NK-92 treated with Interleukin-12 subunit alpha and Interleukin-12 subunit beta, amount 100 ng/mL, for 24 hours (cell line): ENCODE measurements at places on chromosomes 1 and 21.

- DNase-seq: no peak
Measured at GRCh38 chr1:24749886-24750285, 4.6 kb downstream of the CLIC4 start.

- no peak for DNase-seq
Measured at GRCh38 chr21:19590044-19590443, 1186.5 kb upstream of the TMPRSS15 start.

DNA sequence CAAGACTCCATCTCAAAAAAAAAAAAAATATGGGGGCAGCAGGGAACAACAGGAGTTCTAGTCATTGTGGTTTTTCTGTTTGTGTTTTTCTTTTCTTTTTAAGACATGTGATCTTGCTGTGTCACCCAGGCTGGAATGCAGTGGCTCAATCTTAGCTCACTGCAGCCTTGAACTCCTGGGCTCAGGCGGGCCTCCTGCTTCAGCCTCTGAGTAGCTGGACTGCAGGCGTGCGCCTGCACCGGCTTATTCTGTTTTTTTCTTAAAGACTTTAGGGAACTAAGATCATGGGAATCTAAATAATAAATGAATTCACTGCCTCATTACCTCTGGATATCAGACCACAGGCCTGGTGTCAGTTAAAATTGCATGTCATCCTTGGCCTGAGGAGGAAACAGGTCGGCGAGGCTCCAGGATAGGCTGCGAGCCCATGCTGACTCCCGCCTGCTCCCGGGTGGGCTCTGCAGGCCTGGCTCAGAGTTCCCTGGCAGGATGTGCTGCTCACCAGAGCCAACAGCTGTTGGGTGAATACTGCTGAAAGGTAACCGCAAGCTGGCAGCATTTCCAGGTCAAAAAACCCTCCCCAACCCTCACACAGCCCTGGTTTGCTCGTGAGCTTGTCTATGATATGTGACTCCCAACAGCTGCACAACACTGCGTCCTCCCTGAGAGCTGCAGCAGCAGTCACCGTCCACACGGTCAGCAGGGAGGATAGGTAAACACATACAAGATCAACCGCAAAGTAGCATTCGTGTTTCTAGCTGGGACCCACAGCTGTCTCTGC lies 58.1 kb downstream of the SCCPDH start:
- DNase-seq: no peak

DNA sequence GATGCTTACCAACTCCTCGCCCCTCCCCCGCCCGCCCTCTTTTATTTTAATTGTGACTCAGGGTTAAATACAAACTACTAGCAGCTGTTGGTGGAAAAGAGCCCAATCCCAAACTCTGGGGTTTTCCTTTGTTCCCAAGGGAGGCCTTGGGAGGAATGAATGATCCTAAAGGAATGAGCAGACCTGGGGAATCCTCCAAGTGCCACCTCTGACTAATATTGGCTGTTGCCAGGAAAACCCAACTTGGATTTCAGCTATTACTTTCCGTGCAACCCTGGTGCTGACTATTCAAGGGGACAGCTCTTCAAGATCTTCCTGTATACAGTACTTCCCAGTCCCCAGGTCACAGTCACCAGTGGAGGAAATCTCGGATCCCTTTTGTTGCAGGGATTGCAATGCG lies 1.3 kb upstream of the S100A10 start:
- DNase-seq: no peak

- no peak for DNase-seq
Measured at GRCh38 chr1:29470087-29470787, 233.9 kb downstream of the PTPRU start.

DNA sequence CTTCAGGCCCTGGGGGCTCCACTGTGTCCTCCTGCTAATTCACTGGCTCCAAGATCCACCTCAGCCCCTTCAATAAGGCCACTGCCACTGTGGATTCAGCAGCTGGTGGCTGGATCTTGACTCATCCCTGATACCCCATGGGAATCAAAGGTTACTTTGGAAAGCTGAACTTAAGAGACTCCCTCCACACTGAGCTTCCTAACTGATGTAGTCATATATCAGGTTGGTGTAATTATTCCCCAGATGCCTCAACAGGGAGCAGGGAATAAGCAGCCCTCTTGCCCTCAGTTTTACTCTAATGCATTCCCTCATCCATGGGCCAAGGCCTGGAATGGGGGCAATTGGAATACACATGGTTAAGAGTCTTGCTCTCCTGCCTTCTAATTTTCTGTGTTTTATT lies 164.6 kb downstream of the FASLG start:
- no peak for DNase-seq

DNA sequence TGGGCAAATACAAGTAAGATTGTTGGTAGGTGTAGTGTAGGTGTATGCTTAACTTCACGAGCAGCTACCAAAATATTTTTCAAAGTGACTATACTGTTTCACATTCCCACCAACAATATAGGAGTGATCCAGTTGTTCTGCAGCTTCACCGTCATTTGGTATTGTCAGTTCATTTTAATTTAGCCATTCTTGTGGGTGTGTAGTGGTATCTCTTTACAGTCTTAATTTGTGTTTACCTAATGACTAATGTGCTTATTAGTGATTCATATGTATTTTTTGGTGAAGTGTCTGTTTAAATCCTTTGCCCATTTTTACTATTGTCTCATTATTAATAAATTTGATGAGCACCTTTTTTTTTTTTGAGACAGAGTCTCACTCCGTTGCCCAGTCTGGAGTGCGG lies 35.4 kb downstream of the RCSD1 start:
- no peak for DNase-seq

GRCh38 chr1:76680651-76681050 lies 186.6 kb upstream of the ST6GALNAC5 start:
- no peak for DNase-seq

DNA sequence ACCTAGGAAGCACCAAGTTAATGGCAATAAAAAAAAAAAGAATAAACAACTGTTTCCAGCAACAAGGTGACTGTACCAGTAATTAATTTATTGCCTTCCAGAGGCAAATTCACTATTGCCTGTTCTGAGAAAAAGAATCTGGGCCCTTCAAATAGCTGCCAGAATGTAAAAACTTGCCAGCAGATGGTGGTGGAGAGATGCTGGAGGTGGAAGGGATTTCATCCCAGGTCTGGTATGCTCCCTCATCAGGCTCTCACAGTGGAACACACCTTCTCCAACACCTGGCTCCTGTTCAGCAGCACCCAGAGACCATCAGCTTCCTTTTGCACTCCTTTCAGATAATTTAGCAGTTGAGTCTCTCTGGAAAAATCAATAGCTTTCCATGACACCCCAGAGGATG lies 792.9 kb upstream of the ADAMTS5 start:
- DNase-seq: no peak

DNA sequence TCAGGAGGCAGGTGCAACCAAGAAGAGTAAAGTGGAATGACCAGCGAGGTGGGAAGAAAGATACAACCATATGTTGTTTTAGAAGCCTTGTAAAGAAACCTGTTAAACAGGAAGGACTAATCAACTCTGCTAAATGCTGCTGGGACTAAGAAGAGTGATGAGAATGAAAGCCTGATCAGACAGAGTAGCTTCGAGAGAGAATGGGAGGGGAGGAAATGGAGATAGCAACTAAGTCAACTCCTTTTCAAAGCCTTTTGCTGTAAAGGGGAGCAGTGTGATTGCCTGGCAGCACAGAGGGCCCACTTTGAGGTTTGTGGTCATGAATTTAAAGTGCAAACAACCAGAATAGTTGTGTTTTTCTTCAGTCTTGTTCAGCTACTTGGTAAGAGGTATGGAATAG lies 31.4 kb downstream of the SLC30A7 start:
- DNase-seq: no peak

- DNase-seq: no peak
Measured at GRCh38 chr1:19737104-19737825, 62.5 kb downstream of the TMCO4 start.

- DNase-seq: no peak
Measured at GRCh38 chr1:230215529-230215928, 148.5 kb downstream of the GALNT2 start.

GRCh38 chr1:60697204-60697994 lies 385.0 kb upstream of the NFIA start:
- DNase-seq: no peak

- DNase-seq: no peak
Measured at GRCh38 chr21:17428484-17428869, 84.4 kb upstream of the CXADR start.

DNA sequence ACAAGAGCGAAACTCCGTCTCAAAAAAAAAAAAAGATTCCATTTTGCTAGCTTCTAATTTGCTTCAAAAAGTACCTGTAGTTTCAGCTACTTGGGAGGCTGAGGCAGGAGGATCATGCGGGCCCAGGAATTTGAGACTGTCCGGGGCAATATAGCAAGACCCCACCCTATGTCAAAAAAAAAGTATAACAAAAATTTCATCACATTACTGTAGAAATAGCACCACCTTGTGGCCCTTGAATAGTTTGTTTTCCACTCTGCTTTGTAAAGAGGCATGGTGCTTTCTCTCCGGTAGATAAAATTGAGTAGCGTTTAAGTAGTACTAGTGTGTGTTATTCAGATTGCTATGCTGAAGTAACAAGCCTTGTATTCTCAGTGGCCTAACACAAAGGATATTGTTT lies 18.2 kb upstream of the MSTO1 start:
- DNase-seq: no peak

GRCh38 chr21:34305605-34306604 lies 57.9 kb upstream of the KCNE2 start:
- no peak for DNase-seq

GRCh38 chr1:63780565-63780964 lies 6.7 kb downstream of the ROR1 start:
- no peak for DNase-seq

- peak; percentile 19 for DNase-seq
Measured at GRCh38 chr1:179079113-179079761, 2.6 kb upstream of the TOR3A start.

DNA sequence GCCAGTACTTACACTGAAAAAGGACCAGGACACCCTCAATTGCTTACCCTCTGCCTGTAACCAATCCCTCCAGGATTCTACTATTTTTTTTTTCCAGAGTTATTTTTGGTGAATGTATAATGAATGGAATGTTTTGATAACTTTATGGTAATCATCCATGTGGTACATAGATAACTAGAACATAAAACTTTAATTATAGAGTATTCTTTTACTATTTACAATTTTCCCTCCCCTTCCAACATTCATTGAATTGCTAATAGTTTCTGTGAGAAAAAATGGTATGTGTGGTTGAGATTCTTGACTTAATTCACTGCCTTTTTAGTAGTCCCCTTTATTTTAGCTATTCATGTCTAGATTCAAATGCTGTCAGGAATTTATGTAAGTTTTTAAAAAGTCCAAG lies 164.6 kb downstream of the CYYR1 start:
- no peak for DNase-seq

DNA sequence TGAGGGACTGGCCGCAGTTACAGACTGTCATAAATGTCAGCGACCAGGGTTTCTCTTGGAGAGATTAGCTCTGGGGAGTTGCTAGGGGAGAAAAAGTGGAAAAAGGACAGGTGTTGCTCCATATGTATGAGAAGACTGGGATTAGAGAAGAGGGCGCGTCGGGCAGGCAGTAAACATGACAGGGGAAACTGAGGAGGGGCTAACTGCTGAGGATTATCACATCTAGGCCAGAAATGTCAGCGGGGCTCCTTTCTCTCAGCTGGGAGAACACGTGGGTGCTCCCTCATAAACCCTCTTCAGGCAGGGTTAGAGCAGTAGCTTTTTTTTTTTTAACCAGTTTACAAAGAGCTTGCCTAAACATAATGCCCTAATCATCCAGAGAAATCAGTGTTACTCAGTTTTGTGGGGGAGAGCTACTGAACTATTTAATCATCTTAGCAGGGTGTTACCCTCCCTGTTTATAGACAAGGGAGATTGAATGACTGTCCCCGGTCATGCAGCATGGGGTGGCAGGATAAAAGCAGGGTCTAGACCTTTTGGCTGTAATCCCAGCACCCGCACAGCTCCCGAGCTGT lies 35.2 kb downstream of the ELAPOR1 start:
- no peak for DNase-seq

DNA sequence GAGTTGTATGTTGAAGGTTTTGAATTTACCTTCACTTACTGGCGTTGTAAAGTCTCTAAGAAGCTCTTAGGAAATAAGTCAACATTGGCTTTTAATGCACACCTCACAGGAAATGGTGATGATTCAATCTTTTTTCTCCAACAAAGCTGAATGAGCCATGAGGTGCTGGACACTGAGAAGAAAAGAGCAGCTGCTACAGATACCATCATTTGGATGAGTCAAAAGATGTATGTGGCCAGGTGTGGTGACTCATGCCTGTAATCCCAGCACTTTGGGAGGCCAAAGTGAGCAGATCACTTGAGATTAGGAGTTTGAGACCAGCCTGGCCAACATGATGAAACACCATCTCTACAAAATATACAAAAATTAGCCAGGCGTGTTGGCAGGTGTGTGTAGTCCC lies 3.3 kb upstream of the IL23R start:
- DNase-seq: peak; percentile 57

GRCh38 chr1:161973924-161974845 lies 49.5 kb downstream of the OLFML2B start:
- DNase-seq: no peak

- DNase-seq: no peak
Measured at GRCh38 chr1:208644401-208645160, 400.4 kb upstream of the PLXNA2 start.

- DNase-seq: no peak
Measured at GRCh38 chr1:100585786-100586185, 47.8 kb downstream of the GPR88 start.
